ENCODE measurements at places on chromosomes 16 and 17.

DNA sequence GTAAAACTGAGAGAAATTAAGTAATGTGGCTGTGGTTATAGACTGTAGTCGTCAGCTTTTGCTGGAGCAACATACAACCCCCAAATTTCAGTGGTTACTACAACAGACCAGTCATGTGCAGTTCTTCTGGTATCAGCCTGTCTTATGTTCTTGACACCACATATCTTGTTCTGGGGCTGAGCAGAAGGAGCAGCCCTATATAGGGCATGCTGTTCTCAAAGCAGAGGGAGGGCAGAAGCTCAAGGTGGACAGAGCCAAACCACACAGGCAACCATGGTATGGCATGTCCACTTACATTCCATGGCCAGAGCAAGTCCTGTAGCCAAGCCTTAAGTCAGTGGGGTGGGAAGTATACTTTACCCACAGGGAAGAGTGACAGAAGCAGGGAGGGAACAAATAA, 7.7 kb downstream of the PRKAR1A start:
- no peak for DNase-seq

- no peak for DNase-seq
Observed at GRCh38 chr17:68297195-68297594, 5.9 kb downstream of the ARSG start.

GRCh38 chr17:79845601-79845949, 6.3 kb upstream of the CBX4 start:
- DNase-seq, result no peak

- no peak for DNase-seq
Observed at GRCh38 chr17:79983456-79983855, 52.2 kb downstream of the TBC1D16 start.

DNA sequence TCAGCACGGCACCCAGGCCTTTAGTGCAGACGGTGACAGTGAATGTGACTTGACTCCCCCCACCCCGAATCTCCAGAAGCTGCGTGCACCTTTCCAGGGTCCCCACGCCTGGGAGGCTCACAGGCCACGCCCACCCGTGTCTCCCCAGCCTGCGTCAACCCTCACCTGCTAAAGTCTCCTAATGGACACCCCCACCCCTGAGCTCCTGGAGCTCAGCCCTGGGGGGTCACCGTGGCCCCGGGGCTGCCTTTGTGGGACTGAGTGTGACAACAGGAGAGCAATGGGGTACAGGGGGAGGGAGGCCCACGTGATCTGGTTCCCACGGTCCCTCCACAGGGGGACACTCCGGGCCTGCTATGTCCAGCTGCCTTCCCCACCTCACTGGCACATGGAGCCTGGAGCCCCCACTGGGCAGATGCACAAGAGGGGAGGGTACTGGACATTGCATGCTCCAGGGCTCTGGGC, 7.4 kb upstream of the FASN start:
- no peak for DNase-seq

GRCh38 chr17:13569398-13570123, 32.2 kb downstream of the HS3ST3A1 start:
- no peak for DNase-seq
